ENCODE measurements at places on chromosomes 11 and 22.
A peak's percentile ranks its signal among the peaks of the same experiment; 100 is the strongest.

DNA sequence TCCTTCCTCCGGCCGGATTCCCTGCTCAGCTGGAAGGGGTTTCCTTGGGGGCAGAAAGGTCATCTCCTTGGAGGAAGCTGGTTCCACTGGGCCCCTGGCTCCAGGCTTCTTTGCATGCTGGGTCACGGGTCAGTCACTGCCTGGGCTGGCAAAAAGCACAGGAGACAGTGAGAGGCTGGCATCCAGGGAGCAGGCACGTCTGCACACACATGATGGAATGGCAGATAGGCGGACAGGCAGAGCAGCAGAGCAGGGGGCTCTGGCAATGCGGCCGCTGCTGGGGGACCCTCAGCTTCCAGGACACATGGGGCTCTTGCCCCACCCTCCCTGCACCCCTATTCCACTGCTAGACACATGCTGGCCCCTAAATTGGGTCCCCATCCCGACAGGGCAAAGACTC is 40.4 kb downstream of the C11orf58 start:
- no peak for DNase-seq

GRCh38 chr11:26537341-26537740 is 34.7 kb downstream of the MUC15 start:
- DNase-seq, result no peak

DNA sequence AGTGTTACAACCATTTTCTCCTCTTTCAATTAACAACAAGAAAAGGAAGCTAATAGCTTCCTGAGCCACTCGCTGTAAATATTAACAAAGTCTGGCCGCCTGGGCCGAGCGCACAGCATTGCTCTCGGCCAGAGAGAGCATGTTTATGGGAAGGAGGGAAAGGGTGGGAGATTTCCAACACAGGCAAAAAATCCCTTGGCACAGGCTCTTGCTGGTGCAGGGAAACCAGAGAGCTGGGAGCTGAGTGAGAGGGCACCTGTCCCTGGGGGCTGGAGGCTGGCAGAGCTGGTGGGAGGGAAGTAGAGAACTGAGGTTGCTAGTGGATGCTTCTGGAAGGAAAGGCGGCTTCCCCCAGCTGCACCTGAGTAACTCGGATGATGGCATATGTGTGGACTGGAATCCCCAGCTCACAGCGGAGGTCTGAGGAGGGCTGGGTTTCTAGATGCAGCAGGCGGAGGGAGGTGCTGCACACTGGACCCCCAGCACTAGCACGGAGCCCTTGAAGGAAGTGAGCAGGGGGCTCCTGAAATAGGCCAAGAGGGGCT is 59.6 kb downstream of the FLRT1 start:
- DNase-seq, result no peak

DNA sequence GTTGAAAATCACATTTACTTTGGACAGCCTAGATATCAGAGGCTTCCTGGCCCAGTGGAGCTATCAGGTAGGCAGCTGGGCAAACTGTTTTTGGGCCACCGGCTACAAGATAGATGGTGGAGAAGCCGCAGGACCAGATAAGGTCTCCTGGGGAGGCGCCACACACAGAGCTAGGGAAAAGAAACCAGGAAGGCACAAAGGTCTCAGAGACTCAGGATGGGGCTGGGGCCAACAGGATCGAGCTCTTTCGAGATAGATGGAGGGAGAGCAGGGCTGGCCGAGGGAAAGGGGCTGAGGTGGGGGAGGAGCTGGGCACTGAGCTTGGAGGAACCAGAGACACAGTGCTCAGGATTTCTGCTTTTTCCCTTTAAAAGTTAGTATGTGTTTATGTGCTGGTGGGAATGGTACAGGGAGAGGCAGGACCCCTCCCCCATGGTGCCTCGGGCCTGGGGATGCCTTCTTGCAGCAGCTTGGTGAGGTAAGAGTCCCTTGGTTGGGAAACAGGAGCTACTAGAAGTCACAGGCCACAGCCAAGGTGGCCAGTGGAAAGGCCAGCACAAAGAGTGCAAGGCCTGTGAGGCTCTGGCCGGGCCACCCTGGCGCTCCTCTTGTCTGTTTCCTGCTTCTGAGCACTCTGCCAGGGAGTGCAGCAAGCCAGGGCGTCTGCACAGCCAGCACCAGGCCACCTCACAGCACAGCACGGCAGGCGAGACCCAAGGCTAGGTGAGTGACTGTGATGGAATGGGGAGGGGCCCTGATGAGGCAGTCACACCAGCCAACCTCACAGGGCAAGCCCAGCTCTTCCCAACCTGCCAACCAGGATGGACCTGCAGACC is 11.5 kb upstream of the NAP1L4 start:
- DNase-seq, result no peak

- DNase-seq, result no peak
These were observed 32.6 kb downstream of the PRDM11 start for GRCh38 chr11:45178890-45179671.

GRCh38 chr11:115767047-115767802 is 263.0 kb upstream of the CADM1 start:
- DNase-seq, result no peak

- no peak for DNase-seq
These were observed 50.2 kb downstream of the MIAT start for GRCh38 chr22:26707581-26707980.

DNA sequence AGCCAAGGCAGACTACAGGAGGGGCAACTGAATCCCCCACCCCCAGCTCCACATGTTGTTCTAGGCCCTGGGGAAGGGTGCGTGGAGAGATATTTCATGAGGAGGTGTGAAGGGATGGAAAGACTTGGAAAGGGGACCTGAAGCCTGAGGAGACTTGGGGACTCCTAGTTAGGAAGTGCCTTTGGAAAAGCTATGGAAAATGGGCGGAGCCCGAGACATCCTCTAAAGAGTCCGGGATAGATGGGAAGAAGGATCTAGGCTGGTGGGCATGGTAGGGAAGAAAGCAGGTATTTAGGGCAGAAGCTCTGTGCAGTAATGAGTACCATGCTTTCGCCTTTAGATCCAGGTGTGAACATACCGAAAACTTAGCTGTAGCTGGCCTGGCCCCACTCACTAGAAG is 15.0 kb upstream of the CYP2R1 start:
- no peak for DNase-seq

- DNase-seq, result no peak
These were observed 5.2 kb downstream of the SLC25A17 start for GRCh38 chr22:40813912-40814315.

DNA sequence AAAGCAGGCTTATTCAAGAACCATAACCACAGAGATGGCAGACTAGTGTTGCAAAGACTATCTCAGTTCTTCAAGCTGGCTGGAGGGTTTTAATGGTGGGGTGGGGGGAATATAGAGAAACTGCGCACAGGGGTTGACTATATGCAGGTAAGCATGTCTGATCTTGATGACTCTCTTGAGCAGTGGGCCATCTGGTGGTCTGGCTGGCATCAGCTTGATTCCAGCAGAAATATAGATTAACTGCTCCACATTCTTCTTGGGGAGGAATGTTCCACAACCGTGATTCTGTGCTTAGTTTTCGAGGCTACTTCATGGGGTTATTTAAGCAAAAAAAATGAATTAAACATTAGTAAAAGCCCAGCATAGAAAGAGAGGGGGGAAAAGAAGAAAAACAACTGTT is 158.8 kb upstream of the PGR start:
- DNase-seq, result no peak

DNA sequence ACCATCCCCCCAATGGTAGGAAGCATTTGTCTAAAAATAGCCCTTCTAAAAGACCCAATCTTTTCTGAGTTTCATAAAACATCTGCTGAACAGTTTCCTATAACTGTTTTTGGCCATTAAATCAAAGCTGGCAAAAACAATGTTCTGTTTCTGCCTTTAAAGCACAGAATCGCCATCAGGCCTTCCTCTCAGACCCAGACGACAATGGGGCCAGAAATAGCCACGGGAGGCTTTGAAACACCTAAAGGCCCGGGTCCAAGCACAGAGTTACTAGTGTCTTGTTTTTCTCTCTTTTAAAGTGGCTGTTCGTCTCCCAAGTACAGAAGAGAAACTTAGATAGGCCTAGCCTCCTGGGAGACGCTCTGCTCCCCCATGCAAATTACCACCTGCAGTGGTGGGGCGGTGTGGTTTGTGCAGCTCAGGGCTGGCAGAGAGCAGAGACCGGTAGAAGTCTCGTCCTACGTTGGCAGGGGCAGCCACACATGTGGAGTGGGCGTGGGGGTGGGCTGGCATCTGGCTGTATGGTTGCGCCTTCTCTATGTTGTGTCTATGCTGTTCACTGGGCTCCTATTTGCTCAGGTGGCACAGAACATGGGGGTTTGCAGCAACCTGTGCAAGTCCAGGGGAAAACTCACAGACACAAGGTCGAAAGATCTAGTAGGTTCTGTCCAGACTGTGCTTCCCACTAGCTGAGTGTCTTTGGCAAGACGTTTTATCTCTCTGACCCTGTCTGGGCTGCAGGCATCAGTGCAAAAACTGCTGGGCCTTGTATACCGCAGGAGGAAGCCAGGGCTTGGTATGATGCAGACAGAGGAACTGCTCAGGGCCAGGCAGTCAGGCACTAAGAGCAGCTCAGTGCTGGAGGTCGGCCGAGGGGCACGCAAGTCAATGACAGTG is 23.6 kb upstream of the ETS1 start:
- peak; percentile 40 for DNase-seq

- no peak for DNase-seq
These were observed 48.2 kb downstream of the CCDC83 start for GRCh38 chr11:85903406-85903805.

- no peak for DNase-seq
These were observed 1.2 kb upstream of the PDE3B start for GRCh38 chr11:14642453-14642852.

- no peak for DNase-seq
These were observed 4.4 kb downstream of the BCL9L start for GRCh38 chr11:118921121-118921928.

- no peak for DNase-seq
These were observed 66.0 kb upstream of the PPARA start for GRCh38 chr22:46084376-46084775.

GRCh38 chr11:34343153-34343552 is 14.7 kb downstream of the ABTB2 start:
- DNase-seq, result no peak

- no peak for DNase-seq
These were observed 26.0 kb upstream of the TCF20 start for GRCh38 chr22:42296381-42296853.

DNA sequence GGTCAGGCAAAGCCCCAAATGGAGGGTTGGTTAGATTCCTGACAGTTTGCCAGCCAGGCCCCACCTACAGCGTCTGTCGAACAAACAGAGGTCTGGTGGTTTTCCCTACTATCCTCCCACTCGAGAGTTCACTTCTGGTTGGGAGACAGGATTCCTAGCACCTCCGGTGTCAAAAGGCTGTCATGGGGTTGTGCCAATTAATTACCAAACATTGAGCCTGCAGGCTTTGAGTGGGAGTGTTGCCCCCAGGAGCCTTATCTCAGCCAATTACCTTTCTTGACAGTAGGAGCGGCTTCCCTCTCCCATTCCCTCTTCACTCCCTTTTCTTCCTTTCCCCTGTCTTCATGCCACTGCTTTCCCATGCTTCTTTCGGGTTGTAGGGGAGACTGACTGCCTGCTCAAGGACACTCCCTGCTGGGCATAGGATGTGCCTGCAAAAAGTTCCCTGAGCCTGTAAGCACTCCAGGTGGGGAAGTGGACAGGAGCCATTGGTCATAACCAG is 4.7 kb upstream of the TTC36 start:
- DNase-seq, result no peak

- no peak for DNase-seq
These were observed 5.9 kb downstream of the PHOX2A start for GRCh38 chr11:72238040-72238450.

GRCh38 chr11:81380395-81380794 is 1353.3 kb downstream of the FAM181B start:
- no peak for DNase-seq

DNA sequence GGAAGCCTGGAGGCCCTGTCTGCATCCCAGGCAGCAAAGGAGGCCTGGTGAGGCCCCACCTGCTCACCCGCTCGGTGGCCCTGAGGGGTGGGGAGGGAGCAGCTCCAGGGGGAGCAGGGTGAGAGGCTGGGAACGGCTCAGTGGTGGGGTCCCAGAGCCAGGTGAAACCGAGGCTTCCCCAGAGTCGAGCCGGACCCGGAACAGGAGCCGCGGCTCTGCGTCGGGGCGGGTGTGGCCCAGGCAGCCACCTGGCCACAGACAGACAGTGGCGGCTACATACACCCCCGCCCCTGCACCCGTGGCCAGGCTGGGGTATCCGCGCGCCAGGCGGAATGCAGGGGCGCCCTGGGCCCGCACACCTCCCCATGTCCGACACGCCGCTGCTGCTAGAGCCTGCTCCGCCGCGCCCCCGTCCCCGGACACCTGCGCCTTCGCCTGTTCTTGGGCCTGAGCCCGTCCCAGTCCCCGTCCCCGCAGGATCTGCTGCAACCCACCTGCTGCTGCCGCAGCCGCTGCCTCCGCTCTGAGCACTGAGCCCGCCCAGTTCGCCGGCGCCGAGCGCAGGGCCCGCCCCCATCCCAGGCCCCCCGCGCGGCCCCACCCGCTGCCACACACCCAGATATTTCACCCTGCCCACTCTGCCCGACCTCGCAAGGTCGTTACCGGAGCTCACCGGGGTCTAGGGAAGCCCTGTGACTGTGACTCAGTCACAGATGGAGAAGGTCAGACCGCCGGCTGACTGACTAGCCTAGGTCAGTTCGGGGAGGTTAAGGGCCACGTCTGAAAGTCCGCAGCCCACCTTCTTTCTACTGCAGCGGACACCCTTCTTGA is at the start of gene SLC7A4:
Gene SLC7A4, minus strand, starts transcription at position 525 of the 831 bp plus-strand sequence. CDS start 749 bp downstream, outside the sequence.
- no peak for DNase-seq

DNA sequence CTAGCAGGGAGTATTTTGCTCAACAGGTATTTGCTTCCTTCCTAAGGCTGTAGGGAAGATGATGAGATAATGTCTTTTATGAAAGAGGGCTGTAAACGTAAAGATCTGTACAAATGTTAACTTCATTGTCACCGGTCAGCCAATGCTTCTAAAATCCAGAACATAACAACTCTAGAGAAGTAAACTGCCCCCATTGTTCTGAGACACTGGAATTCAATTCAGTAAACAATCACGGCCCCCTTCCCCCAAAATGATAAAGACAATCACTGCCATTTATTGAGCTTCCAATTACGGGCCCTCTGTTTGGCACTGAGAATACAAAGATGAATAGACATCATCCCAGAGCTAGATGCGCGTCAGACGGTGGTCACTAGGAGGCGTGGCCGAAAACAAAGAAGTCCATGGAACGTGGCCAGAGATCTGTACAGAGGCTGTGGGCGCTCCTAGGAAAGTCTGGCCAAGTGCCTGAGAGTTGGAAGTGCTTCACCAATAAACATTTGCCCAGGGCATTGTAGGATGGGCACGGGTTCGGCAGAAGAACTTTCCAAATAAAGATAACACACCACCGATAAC is 576 bp downstream of the TMEM258 start:
- DNase-seq, result no peak
